ENCODE measurements at places on chromosomes 5 and 9.

DNA sequence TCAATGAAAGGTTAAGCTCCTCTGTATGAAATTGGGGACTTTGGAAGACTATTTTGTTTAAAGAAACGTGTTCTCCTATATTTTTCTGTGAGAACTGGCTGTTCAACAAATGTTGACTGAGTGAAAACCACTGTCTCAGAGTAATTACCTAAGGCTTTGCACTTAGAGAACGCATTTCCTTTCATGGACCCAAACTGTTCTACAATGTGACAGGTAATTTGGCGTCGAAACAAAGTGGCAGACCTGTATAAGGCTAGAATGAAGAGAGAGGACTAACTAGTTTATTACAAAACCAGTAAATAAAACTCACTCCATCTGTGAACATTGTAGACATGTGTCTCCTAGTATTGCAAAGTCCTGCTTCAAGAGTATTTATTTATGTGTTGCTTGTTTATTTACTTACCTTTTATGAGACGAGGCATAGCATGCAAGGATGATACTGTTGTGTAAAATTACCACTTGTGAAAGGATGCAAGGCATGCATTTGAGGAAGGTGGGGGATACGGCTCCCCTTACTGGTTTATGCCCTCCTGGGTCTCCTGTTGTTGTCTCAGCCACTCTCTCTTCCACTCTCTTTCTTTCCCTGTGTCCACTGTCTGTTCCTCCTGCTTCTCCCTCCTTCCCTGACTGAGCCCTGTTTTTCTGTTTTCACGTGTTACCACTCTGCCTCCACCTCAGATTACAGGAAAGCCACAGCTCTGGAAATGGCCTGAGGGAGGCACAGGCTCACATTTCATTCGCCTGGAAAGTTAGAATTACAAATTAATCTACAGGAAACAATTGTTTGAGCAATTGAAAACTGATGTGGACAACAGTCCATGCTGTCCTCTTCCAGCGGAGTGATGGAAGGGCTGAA, 444.0 kb upstream of the ZNF608 start:
- DNase-seq, result no peak

DNA sequence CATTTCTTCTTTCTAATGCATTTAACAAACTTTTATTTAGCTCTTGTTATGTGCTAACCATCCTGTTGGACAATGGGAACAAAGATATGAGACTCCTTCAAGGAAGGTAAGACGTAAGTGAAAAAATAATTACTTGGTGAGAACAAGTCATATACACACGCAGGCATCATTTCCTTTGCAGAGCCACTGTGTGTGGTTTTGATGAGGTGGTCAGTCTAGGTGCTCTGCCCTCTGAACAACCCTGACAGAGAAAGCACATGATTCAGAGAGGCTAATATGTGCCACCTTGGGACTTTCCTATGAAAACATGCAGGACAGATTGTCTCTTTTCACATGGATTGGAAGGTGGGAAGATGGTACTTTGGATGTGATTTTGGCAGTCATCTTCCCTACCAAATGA, 1162.5 kb upstream of the DMAC1 start:
- DNase-seq, result no peak

DNA sequence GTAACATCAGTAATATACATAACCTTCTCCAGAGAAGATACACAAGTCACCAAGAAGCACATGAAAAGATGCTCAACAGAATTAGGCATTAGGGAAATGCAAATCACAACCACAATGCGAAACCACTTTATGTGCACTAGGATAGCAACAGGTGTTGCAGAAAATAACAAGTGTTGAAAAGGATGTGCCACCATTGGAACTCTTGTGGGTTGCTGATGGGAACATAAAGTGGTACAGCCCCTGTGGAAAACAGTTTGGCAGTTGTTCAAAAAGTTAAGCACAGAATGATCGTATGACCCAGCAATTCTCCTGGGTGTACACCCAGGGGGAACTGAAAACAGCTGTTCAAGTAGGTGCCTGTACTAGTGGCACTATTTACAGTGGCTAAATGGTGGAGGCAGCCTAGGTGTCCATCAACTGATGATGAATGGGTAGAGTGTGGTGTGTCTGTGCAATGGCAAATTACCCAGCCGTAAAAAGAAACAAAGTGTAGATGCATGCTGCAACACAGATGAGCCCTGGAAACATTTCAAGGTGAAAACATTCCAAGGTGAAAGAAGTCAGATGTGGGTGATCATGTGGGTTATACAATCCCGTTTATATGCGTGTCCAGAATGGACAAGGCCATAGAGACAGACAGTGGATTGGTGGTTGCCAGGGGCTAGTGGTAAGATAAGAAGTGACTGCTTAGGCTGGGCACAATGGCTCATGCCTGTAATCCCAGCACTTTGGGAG, 27.2 kb downstream of the CCDC69 start:
- DNase-seq, result no peak

DNA sequence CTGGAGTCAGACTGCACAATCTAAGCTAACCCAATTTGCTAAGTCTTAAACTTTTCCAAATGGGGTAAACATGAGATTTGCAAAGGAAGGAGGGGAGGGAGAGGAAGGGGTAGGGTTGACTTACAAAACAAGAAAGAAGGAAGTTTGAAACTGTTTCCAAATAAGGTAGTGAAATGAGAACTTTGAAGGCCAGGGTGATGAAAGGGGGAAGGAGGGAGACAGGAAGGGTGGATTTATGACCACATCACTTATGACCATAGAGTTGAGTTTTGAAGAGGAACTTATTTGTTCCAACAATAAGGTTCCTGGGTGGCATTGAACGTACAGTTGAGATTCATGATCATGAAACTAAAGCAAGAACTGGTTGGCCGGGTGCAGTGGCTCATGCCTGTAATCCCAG, 72.5 kb upstream of the DAPK1 start:
- DNase-seq, result no peak

- no peak for DNase-seq
Measured at GRCh38 chr9:88927510-88927909, 63.8 kb upstream of the S1PR3 start.
